Activated CD4-positive, alpha-beta T cell treated with anti-CD3 and anti-CD28 coated beads, Interleukin-2, amount 50 U/mL, for 1 hour (primary cell): ENCODE measurements at places on chromosomes 3 and 15.
A peak's percentile ranks its signal among the peaks of the same experiment; 100 is the strongest.

- peak; percentile 20 for DNase-seq
These were observed 8.3 kb downstream of the ANXA2 start for GRCh38 chr15:60389261-60390077.

DNA sequence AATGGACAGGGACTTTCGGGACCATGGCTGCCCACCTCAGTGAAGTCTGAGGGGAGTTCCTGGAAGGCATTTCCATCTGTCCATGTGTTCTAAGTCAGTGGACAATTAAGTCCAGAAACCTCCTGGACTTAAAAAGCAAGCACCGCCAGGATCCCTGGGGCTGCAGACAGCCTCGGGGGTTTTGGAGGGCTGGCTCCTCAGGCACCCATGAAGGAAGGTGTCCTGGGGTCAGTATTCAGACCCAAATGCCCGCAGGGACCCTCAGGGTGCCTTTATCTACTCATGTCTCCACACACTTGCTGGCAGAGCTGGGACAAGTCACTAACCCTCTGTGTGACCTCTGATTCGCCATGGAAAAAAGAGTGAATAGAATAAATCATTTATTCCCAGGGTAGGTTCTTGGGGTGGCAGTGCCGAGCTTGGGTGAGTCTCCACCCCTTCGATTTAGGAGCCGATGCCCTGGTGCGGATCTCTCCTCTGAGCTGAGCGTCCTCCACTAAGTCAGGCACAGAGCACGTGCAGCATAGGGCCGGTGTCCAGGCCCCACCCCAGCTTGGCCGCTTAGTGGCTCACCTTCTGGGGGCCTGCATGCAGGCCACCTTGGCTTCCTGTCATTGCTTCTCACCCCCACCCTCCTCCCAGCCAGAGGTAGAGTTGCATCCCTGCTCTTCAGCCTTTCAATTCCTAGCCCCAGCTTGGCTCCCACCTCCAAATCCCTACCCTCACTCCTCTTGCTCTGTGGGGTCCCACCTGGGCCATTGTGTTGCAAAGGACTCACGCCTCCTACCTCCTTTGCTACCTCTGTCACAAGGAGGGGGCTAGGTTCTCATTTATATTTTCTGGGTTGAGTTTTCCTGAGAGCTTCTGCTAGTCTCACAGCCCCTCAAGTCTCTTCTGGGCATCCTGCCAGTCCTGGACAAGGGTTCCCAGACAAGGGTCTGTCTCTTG is 19.9 kb downstream of the SLC6A6 start:
- DNase-seq, result no peak

- DNase-seq, result no peak
These were observed 34.3 kb downstream of the CRTC3 start for GRCh38 chr15:90564051-90564450.

- no peak for DNase-seq
These were observed 21.4 kb downstream of the ZDHHC19 start for GRCh38 chr3:196189566-196190347.
